ENCODE measurements at places on chromosomes 13 and 19.

DNA sequence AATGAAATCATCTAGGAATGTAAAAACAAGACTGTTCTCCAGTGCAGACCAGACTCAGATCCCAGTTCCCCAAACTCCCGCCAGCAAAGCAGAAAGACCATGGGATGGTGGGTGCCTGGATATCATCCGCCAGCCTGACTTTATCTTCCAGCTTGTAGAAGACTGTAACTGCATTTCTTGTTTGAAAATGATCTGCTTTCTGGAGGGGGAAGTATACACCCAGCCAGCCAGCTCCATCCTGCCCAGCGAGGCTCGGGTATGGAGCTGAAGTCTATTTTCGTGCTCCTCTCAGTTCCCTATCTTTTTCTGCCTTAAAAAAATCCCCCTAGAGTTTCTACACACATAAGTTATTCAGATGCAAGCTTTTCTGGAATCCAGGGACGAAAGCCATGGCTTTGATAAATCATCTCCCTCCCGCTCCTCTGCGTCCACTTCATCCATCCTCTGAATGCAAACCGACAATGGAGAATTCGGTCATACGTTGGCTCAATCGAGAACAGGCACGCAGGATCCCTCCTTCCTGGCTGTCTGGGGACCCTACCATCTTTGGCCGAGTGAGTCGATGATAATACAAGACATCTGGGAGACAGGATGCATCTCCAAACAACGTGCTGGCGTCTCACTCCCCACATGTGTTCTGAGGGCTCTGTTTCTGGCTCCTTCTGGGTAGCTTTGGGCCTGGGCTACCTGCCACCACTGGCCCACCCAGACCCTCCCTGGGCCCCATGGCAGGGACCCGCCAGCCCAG, 31.2 kb downstream of the CEBPG start:
- DNase-seq: no peak

DNA sequence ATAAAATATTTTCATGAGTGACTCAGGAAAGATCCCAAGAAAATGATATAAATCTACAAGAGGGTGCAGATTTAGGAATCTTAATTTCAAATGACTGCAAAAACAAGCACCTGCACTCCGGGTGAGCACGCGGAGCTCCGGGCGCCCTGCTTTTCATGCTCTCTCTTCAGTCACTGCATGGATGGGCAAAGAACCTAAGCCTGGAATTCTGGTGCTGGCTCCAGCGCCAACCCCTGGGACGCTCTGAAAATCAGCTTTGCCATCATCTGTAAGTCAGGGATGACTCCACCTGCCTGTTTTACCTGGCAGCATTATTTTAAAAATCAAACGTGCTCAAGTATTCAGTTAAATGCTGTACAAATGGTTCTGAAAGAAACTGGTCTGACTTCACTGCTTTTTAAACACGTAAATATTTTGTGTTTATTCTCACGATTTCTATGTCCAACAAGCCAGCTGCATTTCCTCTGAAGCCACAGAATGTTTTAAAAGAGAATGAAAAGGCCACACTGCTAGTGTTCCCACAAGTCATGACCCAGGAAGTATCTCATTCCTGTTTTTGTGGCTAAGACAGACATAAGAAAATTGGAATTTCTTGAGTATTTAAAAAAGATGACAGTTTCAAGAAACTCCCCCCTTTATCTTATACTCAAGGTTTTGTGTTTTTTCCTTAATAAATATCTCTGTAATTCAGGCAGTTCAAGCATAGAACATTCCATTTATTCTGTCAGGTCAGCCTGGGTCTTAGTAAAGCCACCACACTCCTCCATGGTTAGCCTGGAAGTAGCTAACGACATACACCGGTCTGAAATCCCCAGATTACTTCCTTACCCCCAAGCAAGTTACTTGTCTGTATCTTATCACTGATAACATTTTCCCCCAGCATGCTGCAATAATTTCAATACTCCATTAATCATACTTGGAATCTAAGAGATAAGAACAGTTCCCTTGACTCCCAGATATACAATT, 81.1 kb downstream of the COL4A1 start:
- no peak for DNase-seq

DNA sequence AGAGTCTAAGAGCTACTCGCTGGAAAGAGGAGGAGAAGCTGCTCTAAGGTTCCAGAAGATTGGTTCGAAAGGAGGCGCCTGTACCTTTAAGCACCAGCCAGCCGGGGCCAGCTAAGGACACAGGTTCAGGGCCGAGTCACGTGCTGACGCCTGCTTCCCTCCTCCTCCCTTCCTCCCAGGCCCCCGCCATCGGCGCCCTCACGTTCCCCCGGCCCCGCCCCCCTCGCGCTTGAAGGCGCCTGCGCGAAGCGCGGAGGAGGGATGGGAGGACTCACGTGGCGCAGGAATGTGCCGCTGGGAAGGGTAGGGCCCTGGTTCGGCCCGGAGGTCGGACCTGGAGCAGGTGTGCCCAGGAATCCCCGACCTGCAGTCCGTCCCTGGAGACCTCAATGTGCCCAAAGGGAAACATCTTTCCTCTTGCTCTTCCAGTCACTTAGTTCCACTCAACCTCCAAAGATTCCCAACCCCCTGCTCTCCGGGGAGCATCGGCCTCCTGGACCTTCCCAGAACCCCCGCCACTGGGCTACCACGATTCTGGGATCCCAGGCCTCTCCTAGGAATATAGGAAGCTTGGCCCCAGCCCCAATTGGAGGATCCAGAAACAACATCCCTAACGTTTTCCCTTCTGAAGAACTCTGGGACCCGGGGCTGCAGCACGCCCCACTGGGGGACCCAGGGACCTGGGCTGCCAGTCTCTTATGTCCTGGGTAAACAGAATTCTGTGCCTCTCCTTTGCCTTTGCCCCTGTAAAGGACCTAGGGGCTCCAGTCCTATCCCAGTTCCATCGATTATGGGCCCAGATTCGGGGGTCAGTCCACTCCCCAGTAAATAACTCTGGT, 2.5 kb downstream of the DBP start:
- DNase-seq: peak; percentile 90

DNA sequence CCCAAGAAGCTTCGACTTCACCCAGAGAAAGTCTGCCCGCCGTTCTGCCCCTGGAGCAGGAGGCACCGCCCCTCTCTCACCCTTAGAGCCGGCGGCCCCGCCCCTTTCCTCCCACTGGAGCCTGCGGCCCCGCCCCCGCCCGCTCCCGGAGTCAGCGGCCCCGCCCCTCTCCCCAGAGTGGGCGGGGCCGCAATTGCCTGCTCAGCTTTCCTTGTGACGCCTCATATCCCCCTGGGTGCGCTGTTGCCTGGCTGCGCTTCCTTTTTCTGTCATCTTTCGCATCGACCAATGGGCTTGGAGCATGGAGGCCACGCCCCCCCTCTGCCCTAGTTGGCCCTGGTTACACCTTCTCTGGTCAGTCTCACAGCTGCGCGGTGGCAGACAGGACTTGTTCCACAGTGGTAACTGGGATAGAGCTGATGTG, 38.2 kb upstream of the ZNF492 start:
- DNase-seq: no peak

DNA sequence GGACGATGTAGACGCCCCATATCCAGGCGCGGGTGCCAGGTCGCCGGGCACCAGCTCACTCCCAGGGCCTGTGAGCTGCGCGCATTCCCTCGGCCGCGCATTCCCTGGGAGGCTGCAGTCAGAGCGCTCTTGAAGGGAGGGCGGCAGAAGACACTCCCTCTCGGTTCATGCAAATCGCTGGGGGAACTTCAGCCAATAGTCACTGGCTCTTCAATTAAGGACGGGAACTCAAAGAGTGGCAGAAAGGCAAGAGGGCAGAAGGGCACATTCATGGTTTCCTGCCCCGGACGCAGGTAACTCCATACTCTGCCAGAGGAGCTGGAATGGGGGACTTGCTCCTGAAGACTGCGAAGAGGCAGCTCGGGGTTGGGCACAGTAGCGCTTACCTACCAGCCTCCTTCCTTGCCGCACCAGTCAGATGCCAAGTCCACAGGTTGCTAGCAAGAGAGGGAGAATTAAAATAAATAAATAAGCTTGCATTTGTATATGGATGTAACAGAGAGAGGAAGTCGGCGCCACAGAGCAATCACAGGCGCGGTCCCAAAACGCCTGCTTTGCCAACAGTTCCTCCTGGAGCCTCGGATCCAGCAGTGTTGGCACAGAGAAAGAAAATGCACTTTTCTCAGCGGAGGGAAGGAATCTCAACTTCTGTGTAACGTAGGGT, 459 bp downstream of the PCDH20 start:
- DNase-seq: no peak
